ENCODE measurements at places on chromosomes 16 and 17.

- DNase-seq = no peak
Observed at GRCh38 chr16:70803319-70803718, 2.4 kb upstream of the VAC14 start.

- DNase-seq = no peak
Observed at GRCh38 chr16:86277221-86277620, 233.1 kb upstream of the FOXF1 start.

DNA sequence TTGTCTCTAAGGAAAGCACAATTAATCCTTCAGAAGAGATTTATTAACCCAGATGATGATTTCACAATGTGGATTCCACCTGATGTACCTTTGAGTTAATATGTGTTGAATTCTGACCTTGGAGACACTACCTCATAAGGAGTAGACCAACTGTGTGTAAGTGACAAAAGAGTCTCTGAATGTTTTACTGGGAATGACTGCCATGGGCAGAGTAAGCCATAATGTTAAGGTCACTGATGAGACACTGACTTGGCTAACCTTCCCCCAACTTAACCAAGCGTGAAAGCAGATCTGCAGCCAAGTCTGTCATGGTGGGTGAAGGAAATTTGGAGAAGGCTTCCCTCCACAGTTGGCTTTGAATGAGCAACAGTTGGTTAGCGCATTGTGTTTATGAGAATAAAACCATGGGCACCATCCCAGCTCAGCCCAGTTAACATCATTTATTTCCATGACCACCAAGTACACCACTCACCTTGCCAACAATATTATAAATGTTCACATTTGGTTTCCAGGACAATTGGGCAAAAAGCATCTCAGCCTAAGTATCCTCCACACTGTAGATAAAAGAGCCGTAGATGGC lies 618.5 kb downstream of the KCNJ2 start:
- DNase-seq = no peak

DNA sequence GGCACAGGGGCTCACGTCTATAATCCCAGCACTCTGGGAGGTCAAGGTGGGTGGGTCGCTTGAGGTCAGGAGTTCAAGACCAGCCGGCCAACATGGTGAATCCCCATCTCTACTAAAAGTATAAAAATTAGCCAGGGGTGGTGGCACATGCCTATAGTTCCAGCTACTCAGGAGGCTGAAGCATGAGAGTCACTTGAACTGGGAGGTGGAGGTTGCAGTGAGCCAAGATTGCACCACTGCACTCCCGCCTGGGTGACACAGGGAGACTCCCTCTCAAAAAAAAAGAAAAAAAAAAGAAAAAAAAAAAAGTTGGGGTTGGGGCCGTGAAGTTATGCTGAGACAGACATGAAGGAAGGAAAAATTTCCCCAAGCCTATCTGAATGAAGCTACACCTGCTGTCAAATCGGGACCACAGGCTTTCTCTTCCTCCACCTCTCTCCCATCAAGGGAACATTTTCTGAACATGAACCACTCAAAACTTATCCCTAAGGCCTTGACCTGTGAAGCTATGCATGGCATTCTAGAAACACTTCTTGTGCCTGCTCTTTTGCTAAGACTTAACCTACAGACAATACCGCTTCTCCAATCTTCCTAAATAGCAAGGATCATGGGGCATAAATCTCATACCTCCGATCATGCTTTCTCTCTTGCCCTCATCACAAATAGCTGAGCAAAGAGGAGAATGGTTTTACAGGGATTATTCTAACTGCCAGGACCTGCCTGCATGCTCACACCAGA lies 88.6 kb downstream of the CYTH1 start:
- DNase-seq = no peak

DNA sequence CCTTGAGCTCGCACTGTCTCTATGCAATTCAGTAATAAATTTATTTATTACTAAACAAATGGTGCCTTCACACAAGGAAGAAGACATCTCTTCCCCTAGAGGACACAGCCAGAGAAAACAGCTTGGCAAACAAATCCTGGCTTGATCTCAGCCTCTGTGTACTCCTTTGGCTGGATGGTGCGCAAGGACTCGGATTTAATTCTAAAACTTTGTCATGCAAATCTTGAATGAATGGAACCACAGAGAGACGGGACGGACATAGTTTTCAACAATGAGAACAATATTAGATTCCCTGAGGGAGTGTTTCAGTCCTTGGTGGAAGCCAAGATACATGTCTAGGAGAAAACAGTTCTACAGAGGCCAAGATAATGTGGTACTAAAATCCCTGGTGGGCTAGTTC lies 349.5 kb downstream of the NPIPA8 start:
- no peak for DNase-seq

- DNase-seq = no peak
Observed at GRCh38 chr17:36827081-36827480, 110.2 kb upstream of the LHX1 start.

GRCh38 chr16:9917691-9918090 lies 264.5 kb downstream of the GRIN2A start:
- no peak for DNase-seq

DNA sequence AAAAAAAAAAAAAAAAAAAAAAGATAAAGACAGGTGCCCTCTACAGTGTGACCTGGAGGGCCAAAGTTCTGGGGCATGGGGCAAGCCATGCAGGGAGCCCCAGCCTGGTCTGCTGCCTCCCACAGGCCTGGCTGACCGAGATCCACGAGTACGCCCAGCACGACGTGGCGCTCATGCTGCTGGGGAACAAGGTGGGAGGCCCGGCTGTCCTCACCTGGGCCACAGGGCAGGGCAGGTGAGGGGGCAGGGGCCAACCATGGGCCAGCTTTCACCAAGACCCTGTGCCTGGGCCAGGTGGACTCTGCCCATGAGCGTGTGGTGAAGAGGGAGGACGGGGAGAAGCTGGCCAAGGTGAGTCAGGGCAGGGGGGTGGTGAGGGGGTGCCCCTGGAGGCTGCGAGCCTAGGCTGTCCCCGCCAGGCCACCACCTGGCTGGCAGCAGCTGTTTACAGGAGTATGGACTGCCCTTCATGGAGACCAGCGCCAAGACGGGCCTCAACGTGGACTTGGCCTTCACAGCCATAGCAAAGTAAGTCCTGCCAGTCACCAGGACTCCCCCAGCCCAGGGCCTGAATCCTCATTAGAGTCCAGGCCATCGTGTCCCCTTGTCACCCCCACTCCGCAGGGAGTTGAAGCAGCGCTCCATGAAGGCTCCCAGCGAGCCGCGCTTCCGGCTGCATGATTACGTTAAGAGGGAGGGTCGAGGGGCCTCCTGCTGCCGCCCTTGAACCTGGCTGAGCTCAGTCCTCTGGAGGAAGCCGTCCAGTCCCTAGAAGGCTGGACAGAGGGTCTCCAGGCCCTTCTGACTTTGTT lies 2.7 kb upstream of the TRAF7 start:
- DNase-seq = no peak

GRCh38 chr17:49266233-49266632 lies 35.6 kb upstream of the PHOSPHO1 start:
- no peak for DNase-seq

DNA sequence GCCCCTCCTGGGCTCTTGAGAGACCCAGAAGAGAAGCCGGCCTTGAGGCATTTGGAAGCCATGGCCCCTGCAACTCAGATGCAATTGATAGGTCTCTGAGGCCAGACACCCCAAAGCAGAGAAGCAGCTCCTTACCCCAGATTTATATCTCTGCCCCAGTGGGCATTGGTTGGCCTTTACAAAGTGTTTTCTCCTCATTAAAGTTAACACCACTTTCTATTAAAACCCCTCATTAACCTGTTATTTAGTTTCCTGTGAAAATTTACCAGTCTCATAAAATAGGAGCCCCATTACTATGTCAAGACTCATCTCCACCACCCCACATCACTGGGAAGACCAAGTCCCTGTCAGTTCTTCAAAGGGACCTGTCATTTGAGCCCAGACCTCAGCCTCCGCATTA lies at the start of gene KRT35:
Gene KRT35, minus strand, starts transcription at position 116 of the 400 bp plus-strand sequence. Its CDS starts 54 bp downstream, at position 62.
- no peak for DNase-seq

DNA sequence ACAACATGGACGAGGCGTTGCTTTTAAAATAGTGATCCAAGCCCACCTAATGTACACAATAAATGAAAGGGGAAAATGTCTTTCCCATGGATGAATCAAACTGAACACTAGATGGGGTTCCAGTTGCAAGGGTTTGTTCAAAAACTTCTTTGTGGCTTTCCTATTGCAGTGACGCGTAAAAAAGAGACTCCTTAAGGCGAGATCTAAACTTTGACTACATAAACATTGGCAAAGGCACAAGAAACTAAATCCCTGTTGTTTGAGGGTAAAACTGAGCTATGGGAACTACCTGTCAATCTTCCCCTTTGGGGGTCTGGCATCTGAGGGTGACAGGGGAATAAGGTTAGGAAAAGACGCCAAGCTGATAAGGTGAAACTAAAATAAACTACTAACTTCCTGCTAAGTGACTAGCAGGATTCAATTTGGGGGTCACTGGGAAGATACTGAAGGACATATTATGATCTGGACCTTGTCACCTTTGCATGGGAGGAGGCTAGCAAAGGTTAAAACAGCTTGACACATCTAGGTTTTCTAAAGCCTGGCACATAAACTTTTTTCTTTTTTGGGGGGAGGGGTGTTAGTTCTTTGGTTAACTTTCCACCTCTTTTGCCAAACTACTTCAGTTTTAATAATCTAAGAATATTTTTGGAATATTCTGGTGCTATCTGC lies 4.7 kb downstream of the SALL1 start:
- no peak for DNase-seq

- DNase-seq = no peak
Observed at GRCh38 chr16:35186045-35186759, 1726.8 kb downstream of the TP53TG3F start.

GRCh38 chr17:67479148-67479547 lies 102.1 kb downstream of the PITPNC1 start:
- DNase-seq = no peak

DNA sequence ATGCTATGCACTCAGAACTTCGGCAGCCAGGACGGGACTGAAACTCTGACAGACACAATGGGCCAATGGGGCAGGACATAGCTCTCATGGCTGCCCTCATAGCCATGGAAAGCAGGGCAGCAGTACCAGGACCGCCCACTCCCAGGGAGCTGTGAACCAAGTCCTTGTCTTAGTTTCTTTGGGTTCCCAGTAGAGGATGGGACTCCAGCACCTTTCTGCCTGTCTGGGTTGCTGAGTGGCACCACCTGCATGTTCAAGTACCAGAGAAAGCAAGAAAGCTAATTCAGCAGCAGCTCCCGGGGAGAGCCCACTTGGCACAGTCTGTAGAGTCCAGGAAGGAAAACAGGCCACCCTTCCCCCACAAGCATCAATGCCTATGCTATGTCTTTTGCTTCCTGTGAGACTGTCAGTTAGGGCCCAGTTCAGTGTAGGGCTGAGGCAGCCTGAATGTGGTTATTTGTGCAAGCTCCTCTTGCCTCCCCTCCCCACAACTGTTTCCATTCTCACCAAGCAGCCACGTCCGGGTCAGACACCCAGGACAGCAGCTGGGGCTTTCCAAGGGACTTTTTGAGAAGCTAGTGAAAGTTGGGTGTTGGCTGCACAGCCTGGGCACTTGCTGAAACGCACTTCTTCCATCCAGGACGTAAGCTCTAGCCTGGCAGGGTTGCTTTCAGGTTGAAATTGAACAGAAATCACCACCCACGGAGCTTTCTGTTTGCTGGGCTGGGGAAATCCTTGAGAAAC lies 7.8 kb downstream of the SUPT4H1 start:
- DNase-seq = peak; percentile 91

- no peak for DNase-seq
Observed at GRCh38 chr16:83651871-83652270, 155.9 kb upstream of the HSBP1 start.

DNA sequence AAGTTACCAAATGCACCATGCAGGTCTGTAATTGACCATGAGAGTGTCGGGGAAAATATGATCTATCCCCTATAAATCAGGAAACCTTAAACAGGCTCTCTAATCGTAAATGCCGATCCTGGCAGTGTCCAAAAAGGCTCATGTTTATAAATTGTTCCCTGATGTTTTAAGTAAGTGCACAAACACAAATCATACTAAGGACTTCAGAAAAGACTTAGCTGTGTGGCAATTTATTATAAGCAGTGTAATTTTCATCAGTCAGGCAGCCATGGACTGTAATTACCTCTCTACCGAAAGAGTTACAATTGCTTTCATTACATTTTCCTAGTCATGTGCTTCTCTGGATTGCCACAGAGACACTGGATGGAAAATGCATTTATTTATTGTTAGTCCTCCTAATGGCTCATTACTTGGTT lies 73.4 kb upstream of the COX10 start:
- DNase-seq = no peak

- DNase-seq = no peak
Observed at GRCh38 chr17:64245218-64246145, 17.6 kb downstream of the TEX2 start.

DNA sequence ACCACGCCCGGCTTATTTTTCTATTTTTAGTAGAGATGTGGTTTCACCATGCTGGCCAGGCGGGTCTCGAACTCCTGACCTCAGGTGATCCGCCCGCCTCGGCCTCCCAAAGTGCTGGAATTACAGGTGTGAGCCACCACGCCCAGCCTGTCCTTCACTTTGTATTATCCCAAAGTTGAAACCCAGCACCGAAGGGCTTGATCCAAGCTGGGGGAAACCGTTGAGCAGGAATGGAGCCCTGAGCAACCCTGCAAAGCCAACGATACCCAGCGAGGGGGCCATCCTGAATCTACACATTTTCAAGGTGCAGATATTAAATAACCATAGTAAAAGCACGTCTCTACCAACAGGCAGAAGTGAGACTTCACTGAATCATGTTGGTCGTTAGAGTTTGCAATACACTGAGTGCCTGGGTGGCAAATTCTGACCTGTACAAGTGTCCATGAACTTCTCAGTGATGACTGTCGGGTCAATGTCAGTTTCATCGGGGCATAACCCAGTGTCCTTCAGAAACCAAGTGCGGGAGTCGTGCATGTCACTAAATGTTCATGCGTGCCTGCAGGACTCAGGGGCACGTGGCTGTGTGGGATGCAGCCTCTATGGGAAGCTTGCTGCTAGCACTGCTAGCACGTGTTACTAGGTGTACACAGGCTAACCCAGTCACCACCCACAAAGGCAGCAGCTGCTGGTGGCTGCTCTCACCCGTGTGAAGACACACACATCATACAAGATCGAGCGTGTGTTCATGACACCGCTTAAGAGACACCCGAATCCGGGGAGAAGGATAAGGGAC lies 10.5 kb upstream of the RBFOX3 start:
- no peak for DNase-seq

DNA sequence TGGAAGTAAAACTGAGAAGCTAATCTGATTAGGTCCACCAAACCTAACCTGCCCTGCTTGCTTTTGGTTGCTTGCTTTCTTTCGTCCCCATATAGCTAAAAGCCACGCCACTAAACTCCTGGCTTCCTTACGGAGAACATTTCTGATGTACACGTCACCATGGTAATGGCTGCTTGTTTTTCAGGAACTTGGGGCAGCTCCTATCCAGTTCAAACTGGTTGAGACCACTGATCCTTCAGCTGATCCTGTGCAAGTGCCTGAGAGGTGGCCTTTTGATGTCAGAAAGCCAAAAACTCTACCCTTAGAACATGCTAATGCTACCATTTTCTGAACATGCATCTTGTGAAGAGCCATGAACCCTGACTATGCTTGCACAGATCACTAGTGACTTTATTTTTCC lies 14.4 kb upstream of the DHRS7C start:
- no peak for DNase-seq

Data from stimulated activated CD4-positive, alpha-beta T cell treated with anti-CD3 and anti-CD28 coated beads, Interleukin-15, amount 100 ng/mL, for 48 hours (primary cell).